ENCODE measurements at places on chromosomes 3 and 15.
A peak's percentile ranks its signal among the peaks of the same experiment; 100 is the strongest.

- no peak for DNase-seq
Measured at GRCh38 chr15:36075333-36075732, 504.1 kb upstream of the CDIN1 start.

GRCh38 chr3:114660124-114660523 is 366.3 kb downstream of the TIGIT start:
- no peak for DNase-seq

- no peak for DNase-seq
Measured at GRCh38 chr3:194197981-194198695, 62.2 kb downstream of the HES1 start.

DNA sequence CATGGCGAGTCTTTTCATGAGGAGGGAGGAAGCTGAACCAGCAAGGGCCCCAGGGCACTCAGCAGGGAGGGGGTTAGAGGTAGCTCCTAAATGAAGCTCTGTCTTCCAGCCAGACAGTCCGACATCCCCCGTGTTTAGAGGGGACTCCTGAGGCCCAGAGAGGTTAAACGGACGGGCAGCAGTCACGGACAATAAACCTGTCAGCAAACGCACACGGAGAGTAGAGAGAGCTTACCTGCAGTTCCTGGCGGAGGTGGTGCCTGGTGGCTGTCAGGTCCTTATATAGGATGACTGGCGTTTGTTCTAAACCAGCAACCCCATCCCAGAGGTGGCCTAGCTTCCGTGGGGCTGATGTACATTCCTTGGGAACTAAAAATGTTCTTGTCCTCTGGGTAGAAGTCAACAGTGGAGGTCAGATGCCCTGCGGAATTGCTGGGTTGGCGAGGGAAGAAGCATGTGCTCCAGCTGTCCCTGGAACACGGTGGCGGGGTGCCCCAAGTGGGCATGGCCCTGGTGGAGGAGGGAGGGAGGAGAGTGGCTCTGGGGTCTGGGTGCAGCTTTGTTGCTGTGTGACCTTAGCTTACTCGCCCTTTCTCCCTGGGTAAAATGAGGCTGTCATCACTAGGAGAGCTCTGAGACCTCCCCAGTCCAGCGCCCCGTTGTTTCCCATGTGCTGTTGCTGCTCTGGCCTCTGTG is 2.1 kb downstream of the GHRL start:
- no peak for DNase-seq

DNA sequence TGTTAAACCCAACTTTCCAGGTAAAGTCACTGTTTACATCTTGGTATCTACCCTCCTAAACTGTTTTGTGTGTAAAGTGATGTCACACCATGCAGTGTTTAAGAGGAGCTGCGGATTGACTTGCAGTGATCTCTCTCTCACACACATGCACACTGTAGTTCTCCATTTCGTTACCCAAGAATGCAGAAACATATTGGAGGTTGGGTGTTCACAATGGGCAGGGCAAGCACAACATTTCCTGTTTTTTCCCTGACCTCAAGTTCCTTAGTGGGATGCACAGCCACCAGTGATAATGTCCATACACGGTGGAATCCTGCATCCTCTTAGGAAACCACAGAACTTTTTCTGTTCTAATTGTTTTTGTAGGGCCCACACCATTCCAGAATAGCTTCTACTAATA is 85.3 kb upstream of the CFAP20DC start:
- no peak for DNase-seq

DNA sequence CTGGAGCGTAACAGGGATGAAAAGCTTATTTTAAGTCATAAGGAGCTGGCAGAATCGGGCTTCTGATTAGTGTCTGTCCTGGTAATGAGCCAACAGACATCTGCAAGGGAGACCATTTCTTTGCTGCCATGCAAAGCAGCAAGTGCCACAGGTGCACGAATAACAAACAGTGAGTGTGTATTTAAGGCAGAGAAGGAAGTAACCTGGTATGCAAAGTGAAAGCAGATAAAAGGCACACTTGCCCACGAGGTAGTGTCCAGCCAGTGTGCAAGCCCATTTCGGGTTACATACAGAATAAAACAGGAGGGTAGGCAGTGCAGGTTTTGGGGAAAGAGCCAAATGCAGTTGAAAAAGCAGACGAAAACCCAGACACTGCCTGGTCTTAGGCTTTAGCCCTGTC is 1153.7 kb downstream of the SI start:
- no peak for DNase-seq

- DNase-seq = no peak
Measured at GRCh38 chr15:66188464-66188863, 65.1 kb downstream of the MEGF11 start.

DNA sequence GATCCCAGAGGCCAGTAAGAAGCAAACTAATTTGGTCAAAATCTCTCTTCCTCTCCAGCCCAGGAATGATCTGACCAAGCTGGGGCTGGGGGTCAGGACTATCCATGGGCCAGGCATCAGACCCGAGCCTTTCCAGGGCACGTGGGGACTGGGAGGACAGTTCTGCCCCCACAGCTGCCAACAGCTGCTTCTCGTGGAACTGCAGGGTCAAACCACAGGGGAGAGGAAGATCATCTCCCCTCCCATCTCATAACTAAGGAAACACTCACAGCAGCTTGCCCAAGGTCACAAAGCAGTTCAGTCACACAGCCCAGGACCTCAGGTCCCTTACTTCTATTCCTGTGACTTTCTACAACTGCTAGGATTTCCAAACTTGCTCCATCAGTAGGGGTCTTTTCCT is 47.1 kb downstream of the DAPK2 start:
- no peak for DNase-seq

- DNase-seq = no peak
Measured at GRCh38 chr15:41930221-41930866, 36.5 kb upstream of the SPTBN5 start.

- DNase-seq = no peak
Measured at GRCh38 chr3:150006794-150007193, 36.1 kb upstream of the PFN2 start.

- no peak for DNase-seq
Measured at GRCh38 chr3:2078821-2079220, 19.8 kb upstream of the CNTN4 start.

- DNase-seq = no peak
Measured at GRCh38 chr3:39882111-39882510, 72.7 kb downstream of the MYRIP start.

DNA sequence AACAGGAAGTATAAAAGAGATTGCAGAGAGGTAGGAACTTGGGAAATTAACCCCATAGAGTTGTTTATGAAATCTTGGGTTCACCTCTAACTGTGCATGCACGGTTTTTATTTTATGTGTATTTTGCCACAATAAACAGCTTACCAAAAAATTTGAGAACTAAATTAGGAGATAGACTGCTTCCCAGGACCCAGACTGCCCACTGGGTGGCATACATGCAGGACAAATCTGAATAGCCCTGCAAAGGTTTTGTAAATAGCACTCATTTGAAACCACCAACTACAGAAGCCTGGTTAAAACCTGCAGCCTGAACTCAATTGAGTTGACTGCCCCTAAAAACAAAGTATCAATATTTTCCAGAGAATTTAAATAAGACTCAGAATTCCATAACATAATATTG is 96.4 kb upstream of the SLCO2A1 start:
- no peak for DNase-seq

DNA sequence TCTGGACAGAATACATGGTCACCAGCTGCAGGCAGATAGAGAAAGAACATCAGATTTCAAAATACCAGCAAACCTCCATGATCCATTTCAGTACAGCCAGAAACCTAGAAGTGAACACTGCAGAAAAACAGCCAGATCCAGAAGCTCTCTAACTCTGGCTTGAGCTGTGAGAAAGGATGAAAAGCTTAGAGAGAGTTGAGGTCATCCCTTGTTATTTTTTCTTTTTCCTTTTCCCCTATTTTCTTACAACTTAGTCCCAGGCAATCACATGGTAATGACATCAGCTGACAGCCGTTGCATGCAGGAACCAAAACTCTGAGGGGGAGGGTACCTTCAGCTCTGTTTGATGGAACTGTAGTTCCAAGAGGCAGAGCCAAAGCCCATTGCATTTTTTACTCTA is 113.2 kb downstream of the TCF12 start:
- no peak for DNase-seq

DNA sequence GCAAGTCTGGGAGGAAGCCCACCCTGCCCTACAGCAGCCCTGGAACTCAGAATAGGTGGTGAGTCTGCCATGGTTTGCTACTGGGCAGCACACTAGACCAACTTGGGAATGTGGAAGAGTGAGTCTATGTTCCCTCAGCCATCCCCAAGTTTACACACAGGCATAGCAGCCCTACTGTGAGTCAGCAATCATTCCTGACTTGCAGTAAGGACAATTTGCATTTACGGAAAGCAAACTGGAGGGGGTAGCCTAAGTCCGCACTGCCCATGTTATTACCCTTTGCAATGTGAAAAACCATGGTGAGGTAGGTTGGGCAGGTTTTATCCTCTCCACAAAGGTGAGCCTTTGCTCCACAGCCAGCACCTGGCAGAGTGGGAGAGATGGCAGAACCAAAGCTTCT is 4.6 kb downstream of the TCTA start:
- DNase-seq = no peak

DNA sequence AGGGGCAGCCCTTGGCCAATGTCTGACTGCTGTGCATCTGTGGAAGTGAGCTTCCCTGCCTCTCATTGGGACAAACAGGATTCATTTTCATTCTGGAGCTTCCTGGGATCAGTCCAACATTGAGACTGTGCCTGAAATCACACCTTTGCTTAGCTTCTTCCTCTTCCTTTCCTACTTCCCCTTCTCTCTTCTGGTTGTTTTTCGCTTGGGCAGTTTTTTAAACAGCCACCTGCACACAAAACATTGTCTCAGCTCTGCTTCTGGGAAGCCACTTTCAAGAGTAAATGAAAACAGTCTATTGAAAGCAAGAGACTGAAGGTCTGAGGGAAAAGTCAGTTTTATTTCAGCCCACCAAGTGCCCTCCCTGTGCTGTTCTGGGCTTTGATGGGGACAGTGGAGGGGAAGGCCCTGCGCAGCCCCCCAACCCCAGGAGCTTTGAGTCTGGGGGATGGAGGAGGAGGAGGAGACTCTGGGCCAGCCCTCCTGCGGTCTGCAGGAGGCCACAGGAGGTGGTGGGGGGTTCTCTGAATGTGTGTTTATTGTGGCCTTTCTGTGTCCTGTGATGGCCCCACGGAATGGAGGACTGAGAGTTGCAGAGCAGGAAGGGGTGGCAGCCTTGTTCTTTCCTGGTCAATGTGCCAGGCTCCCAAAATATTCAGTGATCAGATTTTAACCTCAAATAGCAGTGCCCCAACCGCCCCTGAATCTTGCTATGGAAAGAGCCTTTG is 7.8 kb upstream of the ISLR2 start:
- DNase-seq = no peak

GRCh38 chr15:70264738-70265465 is 167.2 kb upstream of the TLE3 start:
- no peak for DNase-seq

- DNase-seq = no peak
Measured at GRCh38 chr15:47582233-47582632, 135.1 kb upstream of the SEMA6D start.

GRCh38 chr3:197256836-197257444 is 41.5 kb downstream of the DLG1 start:
- DNase-seq = peak; percentile 12

- DNase-seq = no peak
Measured at GRCh38 chr15:87947560-87947959, 309.0 kb downstream of the NTRK3 start.

DNA sequence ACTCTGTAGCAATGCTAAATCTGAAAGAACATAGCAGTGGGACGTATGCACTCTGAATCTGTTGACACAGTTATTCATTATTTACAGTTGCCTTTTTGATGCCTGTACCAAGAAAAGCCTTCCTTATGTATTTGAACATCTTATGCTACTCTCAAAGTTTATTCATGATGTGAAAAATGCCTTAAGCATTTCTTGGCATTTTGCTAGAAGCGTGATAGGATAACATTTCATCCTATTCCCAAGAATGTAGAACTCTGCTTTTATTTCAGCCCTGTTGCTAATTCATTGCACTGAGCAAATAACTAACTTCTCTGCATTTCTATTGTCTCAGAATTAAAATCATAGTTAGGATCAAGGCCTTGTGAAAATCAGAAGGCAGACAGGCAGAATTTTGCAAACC is 105.5 kb downstream of the STRIT1 start:
- DNase-seq = no peak

- no peak for DNase-seq
Measured at GRCh38 chr3:123202451-123202850, 708 bp downstream of the SEC22A start.

DNA sequence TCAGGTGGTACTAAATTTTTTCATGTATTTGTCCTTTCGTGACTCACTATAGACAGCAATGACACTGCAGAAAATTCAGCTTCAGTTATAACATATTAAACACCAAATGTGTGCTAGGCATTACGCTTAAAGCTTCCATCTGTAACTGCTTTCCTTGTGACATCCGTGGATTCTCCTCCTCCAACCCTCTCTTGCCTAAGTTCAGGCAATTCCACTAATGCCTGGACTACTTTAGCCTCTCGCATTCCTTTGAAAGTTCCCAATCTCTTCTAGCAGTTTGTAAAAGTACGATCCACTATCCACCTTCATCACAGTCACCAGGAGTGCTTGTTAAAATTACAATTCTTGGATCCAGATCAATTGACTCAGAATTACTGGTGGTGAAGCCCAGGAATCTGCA is 17.7 kb downstream of the CCDC80 start:
- no peak for DNase-seq

- DNase-seq = no peak
Measured at GRCh38 chr3:55633333-55633732, 146.2 kb upstream of the WNT5A start.
